Activated T-cell treated with anti-CD3 and anti-CD28 coated beads for 1 hour (primary cell): ENCODE measurements at places on chromosomes 2 and 18.

GRCh38 chr2:137435162-137435561 is 529.1 kb upstream of the HNMT start:
- no peak for DNase-seq

- DNase-seq: no peak
These were observed 1.5 kb upstream of the CERKL start for GRCh38 chr2:181658444-181658843.

GRCh38 chr2:157061799-157062198 is 195.7 kb upstream of the GALNT5 start:
- no peak for DNase-seq

- no peak for DNase-seq
These were observed 35.5 kb downstream of the TGIF1 start for GRCh38 chr18:3485153-3486149.

DNA sequence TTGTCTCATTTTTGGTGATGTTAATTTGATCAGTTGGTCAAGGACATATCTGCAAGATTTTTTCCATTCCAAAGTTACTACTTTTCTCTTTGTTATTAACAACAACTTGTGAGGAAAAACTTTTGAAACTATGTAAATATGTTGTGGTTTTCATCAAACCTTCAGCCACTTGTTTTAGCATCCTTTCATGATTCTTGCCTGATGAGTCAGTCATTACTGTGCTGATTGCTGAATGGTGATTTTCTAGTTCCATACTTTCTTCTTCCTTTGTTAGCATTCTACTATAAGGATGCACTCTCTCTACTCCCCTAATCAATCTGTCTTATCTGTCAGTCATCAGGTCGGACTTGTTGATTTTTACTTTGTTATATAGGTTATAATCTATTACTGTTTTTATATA is 10.9 kb downstream of the TMEM87B start:
- DNase-seq: no peak

DNA sequence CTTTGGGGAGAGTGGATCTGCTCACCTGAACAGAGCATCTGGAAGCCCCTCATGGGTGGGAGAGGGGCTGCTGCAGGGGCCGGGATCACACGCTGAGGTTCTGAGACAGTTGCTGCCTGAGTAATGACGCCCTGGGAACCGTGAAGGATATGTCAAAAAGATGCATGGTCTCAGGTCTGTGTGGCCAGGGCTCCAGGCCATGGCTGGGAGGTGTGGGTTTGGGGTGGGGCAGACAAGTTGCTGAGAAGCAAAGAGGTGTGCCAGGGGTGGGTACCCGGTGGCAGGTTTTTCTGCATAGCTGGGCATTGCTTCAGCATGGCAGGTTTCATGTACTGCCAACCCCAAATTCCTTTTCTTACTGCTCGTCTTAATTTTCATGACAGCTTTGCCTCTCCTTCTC is 133.5 kb downstream of the RPIA start:
- DNase-seq: no peak

DNA sequence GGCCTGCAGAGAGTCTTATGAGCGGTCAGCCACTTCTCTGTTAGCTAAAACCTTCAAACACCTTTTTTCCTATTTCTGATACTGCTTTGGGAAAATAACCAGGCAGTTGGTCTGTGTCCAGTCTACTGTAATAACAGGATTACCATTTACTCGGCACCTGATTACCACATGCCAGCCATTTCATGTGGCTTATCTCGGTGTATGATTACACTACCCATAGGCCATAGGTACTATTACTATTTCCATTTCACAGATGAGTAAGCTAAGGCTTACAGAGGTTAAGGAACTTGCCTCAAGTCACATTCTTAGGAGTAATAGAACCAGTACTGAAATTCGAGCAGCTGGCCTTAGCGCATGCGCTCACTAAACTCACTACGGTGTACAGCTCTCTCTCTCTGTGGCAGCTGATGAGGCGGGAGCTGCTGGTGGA is 147.2 kb upstream of the L3MBTL4 start:
- DNase-seq: no peak

GRCh38 chr2:36361396-36361795 is 5.8 kb downstream of the CRIM1 start:
- no peak for DNase-seq

DNA sequence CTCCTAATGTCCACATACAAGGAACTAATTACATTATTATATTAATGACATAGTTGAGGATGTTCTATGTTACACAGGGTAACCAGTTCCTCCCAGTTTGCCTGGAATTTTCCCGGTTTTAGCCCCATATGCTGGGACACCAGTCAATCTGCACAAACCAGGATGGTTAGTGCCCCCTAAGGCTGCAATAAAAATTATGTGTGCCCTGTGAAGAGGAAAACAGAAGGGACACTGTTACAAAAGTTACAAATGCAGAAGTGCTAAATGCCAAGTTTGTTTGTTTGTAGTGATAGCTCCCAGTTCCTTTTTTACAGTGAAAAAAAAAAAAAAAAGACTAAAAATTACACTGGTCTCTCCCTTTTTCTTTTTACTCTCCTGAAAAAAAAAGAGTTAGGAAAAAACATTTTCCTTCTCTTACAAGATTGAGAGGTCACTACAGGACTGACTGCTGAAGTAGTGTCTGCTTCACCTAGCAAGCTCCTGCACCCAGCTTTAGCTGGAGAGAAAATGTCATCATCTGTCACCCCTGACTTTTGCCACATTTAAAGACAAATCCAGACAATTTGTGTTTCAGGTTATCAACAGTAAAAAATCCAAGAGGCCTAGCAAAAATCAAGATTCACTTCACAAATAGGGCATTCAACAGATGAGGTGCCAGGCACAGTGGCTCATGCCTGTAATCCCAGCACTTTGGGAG is 3.2 kb downstream of the ANKRD44 start:
- DNase-seq: no peak

DNA sequence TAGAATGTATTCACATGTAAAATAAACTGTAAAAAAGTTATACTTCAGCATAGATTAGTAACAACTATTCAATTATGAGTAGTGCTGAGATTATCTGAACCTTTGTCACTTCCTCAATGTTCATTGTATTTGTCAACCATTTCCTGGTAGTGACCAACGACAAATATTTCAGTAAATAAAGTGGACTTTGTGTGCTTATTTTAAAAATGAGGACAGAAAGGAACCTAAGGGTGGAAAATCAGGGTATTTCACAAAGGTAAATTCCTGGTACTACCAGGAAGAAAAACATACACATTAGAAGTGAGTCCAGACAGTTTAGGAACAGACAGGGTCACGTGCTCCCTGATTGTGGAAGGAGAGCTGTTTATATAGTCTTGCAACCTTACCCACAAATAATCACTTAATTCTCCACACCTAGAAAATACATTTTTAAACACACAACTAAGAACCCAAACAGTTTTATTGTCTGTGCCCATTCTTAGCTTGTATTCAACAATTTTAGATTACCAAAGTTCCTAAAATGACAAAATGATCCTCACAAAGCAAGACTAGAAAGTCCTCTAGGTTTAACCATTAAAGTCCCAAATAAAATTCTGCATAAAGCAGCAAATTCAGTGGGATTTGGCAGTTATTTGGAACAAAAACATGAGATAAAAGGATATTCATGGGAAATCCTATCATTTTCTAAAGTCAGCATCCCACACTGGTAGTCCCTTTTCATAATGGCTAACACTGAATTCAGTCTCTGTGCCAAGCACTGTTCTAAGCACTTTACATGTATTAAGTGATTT is 28.2 kb downstream of the PELI1 start:
- DNase-seq: no peak

- DNase-seq: no peak
These were observed 238.3 kb upstream of the RASGRP3 start for GRCh38 chr2:33238111-33238510.

DNA sequence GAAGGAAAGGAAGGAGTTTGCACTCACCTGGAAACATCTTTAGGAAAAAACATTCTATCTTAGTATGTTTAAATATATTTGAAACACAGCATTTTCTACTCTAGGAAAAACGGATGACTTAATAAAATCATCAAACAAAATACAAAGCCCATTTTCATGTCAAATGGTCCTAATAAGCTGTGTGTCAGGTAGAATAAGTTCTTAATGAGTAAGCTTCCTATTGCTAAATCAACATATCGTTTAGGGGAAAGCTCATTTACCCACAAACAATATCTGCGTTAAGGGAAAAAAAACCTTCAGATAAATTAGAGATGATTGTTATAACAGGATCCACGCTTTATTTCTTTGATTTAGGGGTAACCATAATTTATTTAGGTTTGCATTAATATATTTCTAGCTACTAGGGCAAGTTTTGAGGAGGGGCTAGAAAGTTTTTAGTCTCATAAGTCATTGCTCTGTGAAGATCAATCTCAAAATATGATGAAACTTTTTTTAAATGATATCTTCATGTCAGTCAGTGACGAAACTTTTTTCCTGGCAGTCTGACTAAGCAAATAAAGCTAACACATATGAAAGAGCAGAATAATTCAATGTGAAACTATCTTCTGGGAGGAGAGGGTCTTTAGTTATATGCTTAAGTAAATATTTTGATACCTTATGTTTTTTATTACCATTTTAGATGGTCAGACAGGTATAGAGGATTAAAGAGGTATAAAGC is 147.1 kb downstream of the WDSUB1 start:
- DNase-seq: no peak

DNA sequence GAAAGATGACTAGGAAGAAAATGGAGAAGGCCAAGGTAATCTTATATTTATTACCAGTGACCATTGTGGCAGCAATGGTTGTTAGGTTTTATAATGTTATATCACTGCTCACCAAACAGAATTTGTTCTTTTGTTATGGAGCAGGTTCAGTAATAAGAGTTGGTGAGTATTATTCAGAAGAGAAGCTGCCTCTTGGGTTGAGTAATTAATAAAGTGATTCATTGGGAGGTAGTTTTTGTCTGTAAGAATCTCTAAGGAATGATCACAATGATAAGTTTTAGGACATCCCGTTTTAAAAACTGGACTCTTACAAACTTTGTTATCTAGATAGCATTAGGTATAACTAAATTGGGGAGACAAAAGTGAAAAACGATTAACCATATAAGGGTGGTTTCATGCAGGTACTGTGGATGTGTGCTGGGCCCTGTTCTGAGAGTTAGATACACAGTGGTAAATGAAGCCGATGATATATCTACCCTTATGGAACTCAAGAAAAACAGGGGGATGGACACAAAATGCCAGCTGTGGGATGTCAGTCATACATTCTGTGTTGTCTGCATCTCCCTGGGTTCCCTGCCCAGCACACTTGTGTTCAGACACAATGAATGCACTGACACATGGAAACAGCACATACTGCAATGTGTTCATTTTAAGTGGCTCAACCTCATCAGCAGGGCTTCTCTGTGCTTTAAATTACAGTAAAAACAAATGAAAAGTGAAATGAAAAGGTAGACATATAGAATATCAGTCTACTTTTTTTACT is 7.5 kb downstream of the MAP4K4 start:
- no peak for DNase-seq

DNA sequence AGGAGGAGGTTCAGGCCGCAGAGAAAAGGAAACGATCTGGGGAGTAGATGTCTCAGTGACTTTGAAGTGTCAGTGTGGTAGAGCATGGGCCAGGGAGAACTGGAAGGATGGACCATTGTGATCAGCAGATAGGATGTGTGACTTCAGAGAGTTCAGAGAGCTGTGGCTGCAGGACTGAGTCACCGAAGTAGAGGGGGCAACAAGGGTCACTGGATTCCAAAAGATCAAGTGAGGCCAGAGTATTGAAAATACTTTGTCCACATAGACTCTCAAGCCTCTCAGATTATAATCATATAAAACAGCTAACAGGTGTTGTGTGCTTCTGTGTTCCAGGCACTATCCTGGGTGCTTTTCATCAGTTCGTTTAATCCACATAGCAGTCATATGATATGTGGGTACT is 99.4 kb downstream of the CRIM1 start:
- no peak for DNase-seq

DNA sequence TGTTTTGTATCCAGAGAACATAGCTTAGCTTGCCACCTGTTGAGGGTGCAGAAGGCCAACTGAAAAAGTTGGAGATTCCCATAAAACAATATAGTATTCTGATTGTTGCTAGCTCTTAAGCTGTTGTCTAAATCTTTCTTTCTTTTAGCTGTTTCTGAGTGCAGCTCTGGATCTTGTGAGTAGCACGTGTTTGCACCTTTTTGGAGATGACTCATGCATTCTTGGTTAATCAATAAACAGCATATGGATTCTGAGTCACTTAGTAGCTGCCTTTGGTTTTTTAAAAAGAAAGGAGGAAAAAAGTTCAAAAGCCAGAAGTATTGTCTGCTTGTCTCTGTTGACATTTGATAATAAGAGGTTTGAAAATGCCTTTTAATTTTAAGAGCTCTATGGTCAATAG is 483.0 kb upstream of the FSIP2 start:
- no peak for DNase-seq

- DNase-seq: no peak
These were observed 74.4 kb upstream of the CYP20A1 start for GRCh38 chr2:203164311-203164935.

- DNase-seq: no peak
These were observed 416.6 kb downstream of the DSC3 start for GRCh38 chr18:30625961-30626360.

GRCh38 chr2:17752892-17753802 is 463 bp downstream of the SMC6 start:
- DNase-seq: no peak

GRCh38 chr18:3074087-3074486 is 61.1 kb upstream of the LPIN2 start:
- DNase-seq: no peak

GRCh38 chr2:5036256-5036655 is 655.9 kb upstream of the SOX11 start:
- no peak for DNase-seq

DNA sequence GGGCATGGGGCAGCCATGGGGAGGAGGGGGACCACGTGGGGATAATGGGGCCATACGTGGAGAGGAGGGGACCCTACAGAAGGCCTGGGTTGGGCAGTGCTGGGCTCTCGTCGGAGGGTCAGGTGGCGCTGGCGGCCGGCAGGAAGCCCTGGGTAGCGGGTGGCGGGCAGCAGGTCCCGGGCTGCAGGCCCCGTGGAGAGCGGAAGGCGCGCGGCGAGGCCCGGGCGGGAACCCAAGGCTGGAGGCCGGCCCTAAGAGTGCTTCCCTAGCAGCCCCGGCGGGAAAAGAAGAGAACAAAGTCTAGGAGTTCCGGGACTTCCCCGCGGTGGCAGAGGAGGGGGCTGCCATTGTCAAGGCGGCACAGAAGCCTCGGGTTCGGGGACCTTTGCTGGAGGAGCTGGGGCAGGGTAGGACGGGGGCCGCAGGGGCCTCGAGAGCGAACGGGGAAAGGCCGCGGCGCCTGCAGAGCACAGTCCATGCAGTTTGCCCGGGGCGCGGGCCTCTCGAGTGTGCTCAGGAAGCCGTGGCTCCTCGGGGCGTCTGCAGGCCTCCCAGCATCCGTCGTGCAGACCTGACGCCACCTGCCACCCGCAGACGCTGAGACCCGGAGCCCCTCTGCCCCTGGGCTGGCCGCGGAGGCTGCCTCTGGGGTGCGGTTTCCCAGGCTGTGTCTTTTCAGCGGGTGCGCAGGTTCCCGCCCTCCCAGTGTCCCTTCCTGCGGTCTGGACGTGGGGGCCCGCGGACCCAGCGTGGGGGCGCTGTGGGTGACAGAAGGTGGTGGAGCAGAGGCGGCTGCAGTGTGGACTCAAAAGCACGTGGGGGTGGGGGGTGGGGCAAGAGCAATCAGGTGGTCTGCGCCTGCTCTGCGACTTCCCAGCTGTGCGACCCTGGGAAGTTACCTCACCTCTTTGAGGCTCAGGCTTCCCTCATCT is 19.4 kb upstream of the NCL start:
- DNase-seq: no peak

- no peak for DNase-seq
These were observed 155.6 kb upstream of the DNMT3A start for GRCh38 chr2:25497229-25497917.
